ENCODE measurements at places on chromosomes 2 and 18.

DNA sequence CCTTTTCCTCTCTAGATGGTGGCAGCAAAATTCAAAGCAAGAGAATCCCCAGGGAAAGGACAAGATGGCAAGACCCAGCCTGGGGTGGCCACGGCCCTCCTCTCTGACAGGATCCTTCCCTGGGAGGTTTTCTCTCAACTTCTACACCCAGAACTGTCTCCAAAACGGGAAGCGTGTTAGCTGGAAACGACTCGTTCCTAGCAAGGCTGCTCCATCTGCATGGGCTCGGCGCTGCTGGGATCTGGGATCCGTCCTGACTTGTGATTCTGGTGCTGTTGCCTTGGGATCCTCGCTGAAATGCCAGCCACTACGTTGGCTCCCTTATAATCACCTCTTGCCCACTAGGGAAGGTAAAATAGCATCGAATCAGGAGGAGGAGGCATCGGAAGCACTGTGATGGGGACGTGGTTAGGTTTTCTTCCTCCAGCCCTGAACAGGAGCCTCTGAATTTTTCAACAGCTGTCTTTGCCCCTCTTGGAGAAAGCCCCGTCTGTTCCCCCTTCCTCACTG lies 514.8 kb upstream of the MYT1L start:
- no peak for DNase-seq

GRCh38 chr2:141728886-141729285 lies 401.9 kb downstream of the LRP1B start:
- no peak for DNase-seq

DNA sequence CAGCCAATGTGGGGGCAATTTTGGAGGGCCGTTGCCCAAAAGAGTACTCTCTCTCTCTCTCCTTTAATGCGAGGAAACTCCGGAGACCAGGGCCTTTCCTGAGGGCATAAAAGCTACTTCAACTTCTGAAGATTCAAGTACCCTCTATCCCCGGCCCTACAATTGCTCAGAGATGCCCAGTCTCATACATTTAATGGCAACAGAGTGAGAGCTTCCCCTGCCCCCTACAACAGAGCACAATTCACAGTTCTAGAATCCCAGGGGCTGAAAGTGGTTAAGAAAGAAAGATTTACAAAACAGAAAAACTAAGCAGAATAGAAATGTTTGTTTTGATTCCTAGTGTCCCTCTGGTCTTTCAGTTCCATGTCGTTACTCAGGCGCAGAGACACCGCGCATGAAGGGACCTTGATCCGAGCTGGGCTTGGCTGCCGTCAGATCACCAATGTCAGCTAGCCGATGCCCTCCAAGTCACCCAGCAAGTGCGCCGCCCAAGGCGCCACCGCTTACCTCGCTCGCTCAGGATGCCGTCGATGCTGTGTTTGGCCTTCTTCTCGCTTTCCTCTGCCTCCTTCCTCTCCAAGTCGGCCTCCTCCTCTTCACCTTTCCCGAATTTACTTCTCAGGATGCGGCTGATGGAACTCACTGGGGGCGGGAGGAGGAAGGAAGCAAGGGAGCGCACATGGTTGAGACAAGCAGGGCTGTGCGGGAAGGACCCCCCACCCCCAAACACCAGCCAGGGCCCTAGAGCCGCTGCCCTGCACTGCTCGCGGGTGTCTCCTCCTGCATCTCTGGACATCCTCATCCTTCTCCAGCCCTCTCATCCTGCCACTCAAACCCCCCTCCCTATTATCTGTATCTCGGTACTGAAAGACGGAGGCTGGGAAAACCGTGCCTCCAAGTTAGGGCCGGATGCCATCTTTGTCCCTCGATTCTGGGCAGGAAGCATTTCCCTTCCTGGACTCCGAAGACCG lies 4.9 kb downstream of the PAX3 start:
- DNase-seq, result no peak

DNA sequence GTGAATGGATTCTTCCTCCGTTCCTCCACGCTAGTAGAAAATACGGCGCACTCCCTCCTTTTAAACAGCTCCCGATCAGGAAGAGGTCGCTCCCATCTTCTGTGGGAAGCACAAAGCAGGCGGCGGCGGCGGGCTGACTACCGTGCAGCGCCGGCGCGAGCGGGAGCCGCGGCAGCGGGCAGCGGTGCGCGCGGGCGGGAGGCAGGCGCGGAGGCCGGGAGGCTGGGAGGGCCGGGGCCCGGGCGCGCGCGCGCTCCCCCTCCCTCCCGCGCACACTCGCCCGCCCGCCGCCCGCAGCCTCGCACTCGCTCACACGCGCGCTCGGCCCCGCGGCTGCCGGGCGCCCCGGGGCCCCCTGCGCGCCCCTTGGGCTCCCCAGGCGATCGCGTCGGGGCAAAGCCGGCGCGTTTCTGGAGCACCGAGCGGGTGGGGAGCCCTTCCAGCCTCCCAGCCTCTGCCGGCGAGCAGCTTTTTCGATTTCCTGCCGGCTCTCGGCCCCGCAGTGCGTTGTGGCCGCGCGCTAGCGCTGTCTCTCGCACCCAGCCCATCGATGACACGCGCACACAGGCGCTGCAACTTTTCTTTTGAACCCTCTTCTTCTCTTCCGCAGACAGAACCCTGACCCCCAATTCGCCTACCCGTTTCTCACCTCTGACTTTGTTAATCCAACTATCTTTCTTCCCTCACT lies at the start of gene SLC8A1:
SLC8A1 (minus strand) TSS at position 173 of the 688 bp plus-strand sequence.
- no peak for DNase-seq

DNA sequence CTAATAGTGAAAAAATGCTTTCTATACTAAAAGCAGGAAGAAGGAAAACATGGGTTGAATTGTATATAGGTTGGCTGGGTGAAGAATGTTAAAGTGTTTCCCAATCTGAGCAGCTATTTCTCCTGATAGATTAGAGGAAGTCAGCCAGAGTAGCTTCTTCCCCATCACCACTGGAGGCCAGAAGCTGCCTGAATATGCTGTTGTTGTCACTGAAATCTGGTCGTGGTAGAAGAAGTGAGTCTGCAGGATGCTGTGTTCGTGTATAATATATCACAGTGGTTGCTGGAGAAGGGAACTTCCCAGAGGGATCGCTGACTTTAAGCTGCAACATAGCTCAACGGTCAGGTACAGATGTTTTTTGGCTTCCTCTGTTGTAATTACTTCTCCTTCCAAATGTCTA lies 247.5 kb upstream of the LRATD1 start:
- peak; percentile 0 for DNase-seq

DNA sequence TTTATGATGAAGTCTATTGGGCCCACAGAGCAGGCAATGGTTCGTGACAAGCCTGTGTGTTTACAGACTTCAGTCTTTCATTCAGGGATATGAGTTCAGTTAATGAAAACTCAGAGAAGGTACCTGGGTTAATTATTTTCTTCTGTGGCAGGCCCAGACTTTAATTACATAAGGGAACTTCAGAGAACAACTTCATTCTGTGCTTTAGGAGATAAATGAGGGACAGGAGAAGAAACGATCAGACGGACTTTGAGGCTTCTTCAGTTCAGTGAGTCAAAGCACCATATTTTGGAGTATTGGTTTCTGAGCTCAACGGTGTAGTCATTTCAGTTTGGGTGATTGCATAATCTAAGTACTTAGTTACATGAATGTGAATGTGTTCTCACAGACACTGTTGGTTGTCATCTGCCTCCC lies 203.0 kb upstream of the KCNJ3 start:
- DNase-seq, result no peak

DNA sequence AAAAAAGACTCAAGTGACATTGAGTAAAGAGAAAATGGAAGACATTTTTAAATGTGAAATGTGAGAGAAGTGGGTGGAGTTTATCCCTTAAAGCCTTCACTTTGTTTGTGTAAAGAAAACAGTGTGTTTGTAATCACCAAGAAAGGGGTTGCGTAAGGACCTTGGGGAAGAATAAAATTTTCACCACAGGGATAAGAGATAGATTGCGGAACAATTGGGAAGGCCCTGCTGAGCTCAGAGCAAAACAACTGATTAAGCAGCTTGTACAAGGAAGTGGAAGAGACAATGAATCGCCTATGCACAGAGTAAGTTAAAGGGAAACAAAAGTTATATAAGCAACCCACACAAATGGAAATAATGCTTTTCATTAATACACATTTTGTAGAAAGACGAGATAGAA lies 327.7 kb downstream of the RAD51AP2 start:
- DNase-seq, result no peak

- DNase-seq, result no peak
Measured at GRCh38 chr18:33467531-33467930, 27.0 kb upstream of the CCDC178 start.

DNA sequence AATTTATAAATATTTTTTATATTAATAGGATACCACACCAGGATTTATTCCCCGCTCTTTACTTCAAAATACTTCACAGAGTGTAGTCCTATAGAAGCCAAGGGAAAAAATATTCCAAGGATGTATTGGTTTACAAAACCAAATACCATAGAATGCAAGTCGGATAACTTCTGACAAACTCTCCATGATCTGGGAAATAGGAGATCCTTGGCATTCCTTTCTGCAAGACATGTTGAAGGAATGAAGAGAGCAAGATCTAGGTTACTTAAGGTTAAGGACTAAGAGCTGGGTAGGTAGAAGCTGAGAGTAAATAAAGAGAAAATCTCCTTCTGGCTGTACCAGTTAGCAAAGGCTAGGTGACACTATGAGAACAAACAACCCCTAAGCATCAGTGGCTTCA lies 141.2 kb downstream of the LRATD1 start:
- no peak for DNase-seq

DNA sequence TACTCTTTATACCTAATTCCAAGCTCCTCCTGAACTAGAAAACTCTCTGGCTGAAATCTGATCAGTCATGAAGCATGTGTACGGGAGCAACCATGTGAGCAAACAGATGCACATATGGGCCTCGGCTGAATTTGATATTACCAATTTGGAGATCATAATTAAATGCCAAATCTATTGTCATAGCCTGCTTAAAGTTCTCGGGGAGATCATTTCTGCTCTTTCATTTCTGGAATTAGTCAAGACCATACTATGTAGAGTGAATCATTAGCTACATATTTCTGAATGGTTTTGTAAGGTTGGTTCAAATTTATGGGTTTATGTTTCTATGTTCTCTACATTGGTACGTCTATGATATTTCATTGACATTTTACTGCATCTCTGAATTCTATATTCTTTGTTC lies 205.5 kb downstream of the UBE2E3 start:
- DNase-seq, result no peak

DNA sequence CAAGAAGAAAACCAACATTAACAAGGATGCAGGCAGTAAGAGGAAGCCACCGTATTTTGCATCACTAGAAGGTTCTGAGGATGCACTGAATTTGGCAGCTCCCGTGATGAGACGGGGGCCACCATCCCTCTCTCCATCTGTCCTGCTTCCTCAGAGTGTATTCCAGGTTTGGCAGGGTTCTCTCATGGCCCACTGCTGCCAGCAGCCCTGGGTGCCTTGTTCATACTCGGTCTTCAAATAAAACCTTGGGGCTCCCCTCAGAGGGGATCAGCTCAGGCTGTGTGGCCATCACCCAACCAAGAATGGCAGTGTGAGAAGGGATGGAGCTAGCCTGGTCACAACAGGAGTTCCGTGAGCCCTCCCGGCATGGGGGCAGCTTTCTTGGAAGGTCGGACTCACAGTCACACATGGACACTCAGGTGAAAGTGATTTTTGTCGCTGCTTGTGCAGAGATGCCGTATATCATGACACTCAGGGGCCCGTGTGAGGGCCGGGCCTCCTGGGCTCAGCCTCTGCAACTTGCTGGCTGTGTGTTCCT lies 12.8 kb upstream of the MBP start:
- DNase-seq, result no peak

DNA sequence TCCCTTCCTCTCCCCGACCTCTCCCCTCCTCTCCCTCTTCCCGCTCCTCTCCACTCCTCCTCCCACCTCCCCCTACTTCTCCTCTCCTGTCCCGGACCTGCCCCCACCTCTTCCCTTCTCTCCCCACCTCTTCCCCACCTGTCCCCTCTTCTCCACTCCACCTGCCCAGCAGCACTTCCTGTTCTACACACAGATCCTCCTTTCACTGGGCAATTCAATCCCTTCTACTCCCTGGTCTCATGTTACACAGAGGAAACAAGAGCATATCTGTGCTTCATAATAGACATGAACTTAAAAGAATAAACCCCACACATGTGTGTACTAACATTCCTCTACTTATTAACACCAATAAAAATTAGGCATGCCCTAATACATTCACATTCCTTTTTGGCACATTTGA lies 34.8 kb downstream of the TIMM21 start:
- DNase-seq, result no peak

DNA sequence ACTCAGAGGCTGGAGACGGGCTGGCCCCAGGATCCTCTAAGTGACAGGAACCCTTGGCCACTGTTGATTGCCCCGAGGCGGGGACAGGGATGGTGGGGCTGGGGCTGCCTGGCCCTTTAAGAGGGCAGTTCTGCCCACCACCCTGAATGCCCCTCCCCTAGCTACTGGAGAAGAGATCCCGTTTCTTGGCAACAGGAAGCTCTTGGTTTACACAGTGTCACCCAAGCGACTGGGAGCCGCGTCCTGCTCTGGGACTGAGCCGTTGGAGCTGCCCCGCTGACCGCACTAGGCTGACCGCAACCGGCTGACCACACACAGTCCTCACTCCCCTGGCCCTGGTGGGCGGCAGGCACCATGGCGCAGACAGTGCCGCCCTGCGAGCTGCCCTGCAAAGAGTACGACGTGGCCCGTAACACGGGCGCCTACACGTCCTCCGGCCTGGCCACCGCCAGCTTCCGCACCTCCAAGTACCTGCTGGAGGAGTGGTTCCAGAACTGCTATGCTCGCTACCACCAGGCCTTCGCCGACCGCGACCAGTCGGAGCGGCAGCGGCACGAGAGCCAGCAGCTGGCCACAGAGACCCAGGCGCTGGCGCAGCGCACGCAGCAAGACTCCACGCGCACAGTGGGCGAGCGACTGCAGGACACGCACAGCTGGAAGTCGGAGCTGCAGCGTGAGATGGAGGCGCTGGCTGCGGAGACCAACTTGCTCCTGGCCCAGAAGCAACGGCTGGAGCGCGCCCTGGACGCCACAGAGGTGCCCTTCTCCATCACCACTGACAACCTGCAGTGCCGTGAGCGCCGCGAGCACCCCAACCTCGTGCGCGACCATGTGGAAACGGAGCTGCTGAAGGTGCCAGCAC lies at the start of gene TEKT4:
TEKT4 (plus strand) TSS at position 205 of the 862 bp plus-strand sequence; CDS start at position 355, 150 bp downstream.
- no peak for DNase-seq

GRCh38 chr2:52934920-52935640 lies 832.5 kb upstream of the CHAC2 start:
- no peak for DNase-seq

DNA sequence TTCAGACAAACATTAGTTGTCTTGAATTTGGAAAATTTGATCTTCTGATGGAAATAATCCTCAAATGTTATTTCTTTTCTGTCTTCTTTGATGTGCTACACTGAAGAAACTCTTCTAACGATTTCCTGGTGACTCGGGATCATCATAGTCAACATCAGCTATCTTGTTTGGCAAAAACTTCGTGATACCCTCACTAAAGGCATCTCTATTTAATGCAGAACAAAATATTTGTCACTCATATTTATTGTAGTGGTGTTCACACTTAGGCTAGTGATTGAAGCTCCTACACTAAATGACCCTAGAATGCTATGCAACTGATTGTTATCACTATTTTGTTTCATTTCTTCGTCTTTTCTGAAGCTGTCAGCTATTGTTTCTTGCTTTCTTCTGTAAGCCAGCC lies 334.7 kb upstream of the ZEB2 start:
- DNase-seq, result no peak

- DNase-seq, result no peak
Measured at GRCh38 chr2:201021914-201022313, 49.6 kb downstream of the HYCC2 start.

Measured in GM04503 (cell line).